Stimulated activated CD4-positive, alpha-beta T cell treated with anti-CD3 and anti-CD28 coated beads, TNF-alpha, amount 100 ng/mL, for 4 hours (primary cell): ENCODE measurements at places on chromosomes 12 and 14.
A peak's percentile ranks its signal among the peaks of the same experiment; 100 is the strongest.

DNA sequence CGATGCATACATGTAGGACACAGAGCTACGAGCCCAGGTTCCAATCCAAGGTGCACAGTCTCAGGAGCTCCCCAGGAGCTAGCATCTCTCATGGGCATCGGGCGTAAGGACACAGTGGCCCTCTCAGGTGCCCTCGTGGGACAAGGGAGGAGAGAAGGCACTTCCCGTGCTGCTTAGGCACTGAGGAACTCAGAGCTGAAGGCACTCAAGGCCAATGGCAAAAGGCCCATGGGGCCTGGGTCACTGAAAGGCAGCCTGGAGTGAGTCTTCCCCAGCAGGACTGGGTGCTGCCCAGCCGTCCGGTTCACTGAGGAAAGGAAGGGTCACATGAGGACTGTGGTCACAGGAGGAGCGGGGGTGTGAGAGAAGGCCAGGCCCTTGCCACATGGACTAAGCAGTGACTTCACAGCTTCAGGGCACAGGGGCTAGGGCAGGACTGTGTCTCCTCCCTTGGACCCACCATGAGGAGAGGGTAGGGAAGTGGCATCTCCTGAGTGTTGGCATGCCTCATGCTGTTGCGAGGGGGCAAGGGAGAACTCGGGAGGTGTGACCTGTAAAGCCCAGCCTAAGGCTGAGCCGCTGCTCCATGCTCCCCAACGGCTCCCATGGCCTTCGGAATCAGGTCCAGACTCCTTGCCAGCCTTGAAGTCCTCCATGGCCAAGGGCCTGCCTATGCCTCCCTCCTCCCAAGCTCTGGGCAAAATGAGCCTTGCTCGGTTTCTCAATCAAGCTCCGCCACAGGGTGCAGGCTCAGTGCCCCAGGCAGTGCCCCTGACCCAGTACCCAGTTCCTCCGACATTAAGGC lies 51.8 kb downstream of the CHGA start:
- DNase-seq, result no peak

GRCh38 chr12:120668868-120669840 lies 17.8 kb upstream of the MLEC start:
- DNase-seq, result no peak

- DNase-seq, result no peak
Observed at GRCh38 chr12:116490471-116490870, 68.7 kb upstream of the MAP1LC3B2 start.

- DNase-seq, result no peak
Observed at GRCh38 chr14:68693926-68694325, 98.9 kb downstream of the ZFP36L1 start.

GRCh38 chr14:54675236-54676128 lies 108.6 kb downstream of the SAMD4A start:
- DNase-seq, result no peak

DNA sequence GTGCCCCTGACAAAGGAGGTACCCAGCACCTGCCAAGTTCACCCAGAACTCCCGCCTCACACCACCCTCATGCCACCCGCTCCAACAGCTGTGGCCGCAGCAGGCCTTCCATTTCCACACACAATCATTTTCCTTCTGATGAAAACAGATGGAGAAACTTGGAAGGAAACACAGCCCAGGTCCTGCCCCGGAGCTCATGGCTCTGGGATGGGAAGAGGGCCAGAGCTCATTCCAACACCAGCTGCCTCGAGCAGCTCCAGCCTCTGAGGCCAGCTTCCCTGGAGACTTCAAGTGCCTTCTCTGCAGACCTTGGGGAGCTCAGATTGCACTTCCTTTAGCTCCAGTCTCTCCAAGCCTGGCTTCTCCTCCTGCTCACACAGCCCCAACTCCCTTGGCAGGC lies 55.1 kb upstream of the CMKLR1 start:
- DNase-seq, result no peak

GRCh38 chr14:103825101-103825500 lies 22.3 kb downstream of the PPP1R13B start:
- DNase-seq, result no peak

GRCh38 chr12:44848703-44849085 lies 27.4 kb downstream of the NELL2 start:
- DNase-seq, result no peak

DNA sequence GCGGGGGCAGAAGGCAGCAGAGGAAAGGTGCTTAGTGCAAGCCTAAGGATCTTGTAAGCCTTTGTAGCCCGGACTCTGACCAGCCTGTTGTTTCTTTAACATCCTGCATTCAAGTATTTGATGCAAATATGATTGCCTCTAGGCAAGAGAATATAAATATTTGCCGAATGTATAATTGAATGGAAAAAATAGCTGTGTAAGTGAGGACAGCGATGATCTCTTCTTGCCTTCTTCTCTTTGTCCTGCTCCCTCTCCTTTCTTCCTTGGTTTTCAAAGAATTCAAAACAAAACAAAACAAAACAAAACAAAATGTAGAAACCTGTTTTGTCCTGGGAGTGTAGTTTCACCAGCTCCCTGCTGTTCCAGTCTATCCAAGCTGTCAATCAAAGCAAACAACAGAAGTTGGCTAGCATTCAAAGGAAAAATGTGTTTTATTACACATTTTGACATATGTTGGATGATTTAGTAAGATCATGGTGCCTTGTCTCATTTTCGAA lies 74.9 kb upstream of the CPM start:
- DNase-seq, result no peak

DNA sequence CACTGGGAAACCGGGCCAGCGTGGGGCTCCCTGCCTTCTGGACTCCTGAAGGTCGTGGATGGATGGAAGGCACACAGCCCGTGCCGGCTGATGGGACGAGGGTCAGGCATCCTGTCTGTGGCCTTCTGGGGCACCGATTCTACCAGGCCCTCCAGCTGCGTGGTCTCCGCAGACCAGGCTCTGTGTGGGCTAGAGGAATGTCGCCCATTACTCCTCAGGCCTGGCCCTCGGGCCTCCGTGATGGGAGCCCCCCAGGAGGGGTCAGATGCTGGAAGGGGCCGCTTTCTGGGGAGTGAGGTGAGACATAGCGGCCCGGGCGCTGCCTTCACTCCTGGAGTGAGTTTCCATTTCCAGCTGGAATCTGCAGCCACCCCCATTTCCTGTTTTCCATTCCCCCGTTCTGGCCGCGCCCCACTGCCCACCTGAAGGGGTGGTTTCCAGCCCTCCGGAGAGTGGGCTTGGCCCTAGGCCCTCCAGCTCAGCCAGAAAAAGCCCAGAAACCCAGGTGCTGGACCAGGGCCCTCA lies 26.9 kb downstream of the HIP1R start:
- no peak for DNase-seq

GRCh38 chr12:112977641-112978040 lies 678 bp upstream of the OAS2 start:
- no peak for DNase-seq

DNA sequence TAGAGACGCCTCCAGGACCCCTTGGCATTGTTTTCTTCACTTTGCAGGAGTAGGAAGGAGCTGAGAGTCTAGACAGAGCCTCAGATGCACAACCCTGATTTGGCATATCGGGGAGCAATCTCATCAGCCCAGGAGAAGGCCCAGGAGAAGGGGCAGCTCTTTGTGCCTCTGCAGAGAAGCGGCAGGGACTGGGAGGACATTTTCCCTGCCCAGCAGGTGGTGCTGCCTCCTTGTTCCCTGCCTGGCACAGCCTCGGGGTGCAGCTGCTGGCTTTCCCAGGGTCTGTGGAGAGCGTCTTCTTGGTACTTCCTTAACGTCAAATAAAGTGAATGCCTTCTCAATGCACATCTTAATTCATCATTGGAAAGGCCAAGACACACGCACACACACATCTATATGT lies 419.5 kb downstream of the TMEM121 start:
- DNase-seq, result no peak

DNA sequence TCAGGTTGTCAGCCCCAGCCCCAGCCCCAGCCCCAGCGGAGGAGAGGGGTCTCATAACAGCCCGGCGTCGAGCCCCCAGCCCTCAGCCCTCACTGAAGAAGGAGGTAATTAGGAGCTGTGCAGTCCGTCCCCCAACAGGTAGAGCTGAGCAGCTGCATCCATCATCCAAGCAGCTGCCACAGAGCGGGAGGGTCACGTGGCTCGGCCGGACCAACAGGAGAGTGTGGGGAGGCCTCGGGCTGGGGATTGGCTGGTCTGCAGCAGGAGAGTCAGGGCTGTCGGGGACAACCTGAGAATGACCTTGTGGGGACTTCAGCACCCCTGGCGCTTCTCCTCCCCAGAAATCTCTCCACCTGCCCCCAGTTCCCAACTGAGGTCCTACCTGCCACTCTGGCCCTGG lies 29.6 kb downstream of the SMUG1 start:
- no peak for DNase-seq

DNA sequence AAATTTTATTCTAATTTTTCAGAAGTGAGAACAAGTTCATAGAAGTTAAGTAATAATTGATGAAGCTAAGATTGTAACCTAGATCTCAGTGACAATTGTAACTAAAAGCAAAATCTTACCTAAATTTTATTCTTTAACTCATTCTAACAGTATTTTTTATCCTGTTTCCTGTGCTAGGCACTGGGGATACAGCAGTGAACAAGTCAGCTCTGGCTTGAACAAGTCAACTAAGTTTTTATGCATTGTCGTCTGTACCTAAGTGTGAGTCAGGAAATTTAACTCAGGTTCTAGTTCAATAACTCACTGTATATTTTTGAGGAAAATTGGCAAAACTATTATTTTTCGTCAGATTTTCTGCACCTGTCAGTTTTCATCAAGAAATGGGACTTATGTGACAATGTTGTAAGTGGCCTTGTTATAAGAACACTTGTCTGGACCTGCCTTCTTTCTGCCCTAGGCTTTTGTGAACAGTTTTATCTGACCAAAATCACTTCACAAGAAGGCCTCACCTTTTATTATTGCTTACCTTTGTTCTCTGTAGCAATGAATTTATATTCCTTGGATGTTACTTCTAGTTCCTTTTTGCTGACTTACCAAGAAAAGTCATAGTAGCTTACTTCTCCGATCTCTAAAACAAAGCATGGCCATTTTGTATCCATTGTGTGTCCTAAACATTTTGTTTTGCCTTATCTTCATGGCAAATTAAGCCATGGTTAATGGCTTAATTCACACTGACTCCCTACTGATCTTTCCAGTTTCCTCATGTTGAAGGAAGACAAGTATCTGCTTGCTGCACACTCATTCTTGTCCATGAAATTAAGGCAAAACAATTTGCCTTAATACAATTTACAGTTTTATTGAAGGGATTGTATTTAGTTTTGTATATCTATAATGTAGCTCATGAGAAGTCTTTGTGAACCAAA lies 2.7 kb downstream of the TMTC3 start:
- DNase-seq, result no peak

DNA sequence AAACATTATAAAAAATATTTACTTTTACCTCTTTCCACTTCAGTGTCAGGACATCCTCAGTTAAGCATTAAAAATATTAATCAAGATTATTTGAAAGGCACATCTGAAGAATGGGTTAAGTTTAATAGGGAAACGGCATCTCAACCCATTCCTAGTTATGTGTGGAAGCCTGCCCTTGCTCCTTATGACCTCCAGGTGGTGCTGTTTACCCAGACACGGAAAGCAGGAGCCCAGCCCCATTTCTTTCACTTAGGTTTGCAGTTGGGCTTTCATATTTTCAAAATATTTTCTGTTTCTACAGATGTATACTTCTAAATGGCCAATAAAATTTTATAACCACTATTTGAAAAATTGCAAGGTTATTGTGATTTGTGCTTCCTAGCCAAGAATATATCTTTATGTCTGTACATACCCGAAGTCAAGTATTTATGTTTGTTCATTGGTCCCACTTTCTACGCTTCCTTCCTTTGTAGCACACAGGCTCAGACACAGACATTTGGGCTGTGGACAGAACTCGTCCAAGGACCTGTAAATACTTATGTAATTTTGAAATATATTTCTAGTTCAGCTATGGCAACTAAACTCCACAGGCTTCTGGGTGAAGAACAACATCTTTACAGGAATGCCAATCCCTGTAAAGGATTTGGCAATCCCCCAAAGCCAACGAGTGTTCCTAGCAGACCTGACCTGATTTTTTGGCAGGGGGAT lies 247.1 kb downstream of the AKAP6 start:
- DNase-seq, result peak; percentile 9

- DNase-seq, result no peak
Observed at GRCh38 chr14:36467332-36467731, 52.7 kb downstream of the NKX2-1 start.

- no peak for DNase-seq
Observed at GRCh38 chr14:49703965-49704364, 11.0 kb downstream of the KLHDC1 start.

GRCh38 chr14:54364555-54365415 lies 32.0 kb upstream of the CDKN3 start:
- no peak for DNase-seq

GRCh38 chr14:36556811-36557433 lies 25.5 kb downstream of the NKX2-8 start:
- no peak for DNase-seq

DNA sequence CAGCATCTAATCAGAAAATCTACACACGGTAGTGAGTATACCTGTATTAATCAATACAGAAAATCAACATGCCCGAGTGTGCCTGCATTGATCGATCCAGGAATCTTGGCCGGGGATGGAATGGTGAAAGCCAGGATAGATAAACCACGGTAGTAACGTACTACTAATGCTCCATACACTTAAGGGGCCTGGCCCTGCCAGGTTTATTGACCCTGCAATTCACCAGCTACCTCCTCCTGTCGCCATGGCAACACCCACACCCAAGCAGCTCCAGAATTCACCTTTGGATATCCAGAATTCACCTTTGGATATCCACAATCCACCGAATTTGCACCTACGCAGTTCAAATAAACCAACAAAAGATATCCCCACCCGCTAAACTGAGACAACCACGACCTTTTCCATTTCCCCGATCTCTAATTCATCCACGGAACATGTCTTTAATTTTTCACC lies 14.8 kb upstream of the CALM1 start:
- no peak for DNase-seq

- no peak for DNase-seq
Observed at GRCh38 chr14:82403987-82404386, 870.3 kb upstream of the SEL1L start.

GRCh38 chr14:24840204-24840893 lies 206.4 kb upstream of the GZMB start:
- DNase-seq, result no peak

- no peak for DNase-seq
Observed at GRCh38 chr12:70557583-70558191, 79.5 kb downstream of the PTPRB start.

- no peak for DNase-seq
Observed at GRCh38 chr14:89469210-89470198, 52.5 kb upstream of the FOXN3 start.

DNA sequence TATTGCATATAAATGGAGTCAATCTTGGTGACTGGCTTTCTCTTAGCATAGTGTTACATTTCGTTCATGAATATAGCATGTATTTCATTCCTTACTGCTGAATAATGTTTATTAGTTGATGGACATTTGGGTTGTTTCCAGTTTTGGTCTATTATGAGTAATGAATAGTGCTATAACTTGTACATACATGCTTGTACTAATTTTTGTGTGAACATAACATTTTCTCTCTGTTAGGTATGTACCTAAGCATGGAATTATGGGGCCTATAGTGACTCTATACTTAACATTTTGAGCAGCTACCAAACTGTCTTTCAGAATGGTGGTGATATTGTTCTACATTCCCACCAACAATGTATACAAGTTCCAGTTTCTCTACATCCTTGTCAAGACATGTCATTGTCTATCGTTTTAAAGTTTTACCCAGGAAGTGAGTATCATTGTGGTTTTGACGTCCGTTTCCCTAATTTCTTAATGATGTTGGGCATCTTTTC lies 23.1 kb downstream of the ATP2A2 start:
- no peak for DNase-seq

GRCh38 chr14:89217891-89218290 lies 199.1 kb downstream of the FOXN3 start:
- DNase-seq, result no peak
